Vein endothelial cell (primary cell): ENCODE measurements at places on chromosomes 7 and 10. TPM values are rescaled to one million over a fixed set of nuclear protein-coding genes. Genes with fewer than 3 reads are reported as not detected.

HMX3 gene
- not detected in 2 replicates for total RNA-seq

PNLIPRP3 gene
- not detected in 2 replicates for total RNA-seq

OR6V1 gene
- total RNA-seq = not detected in 2 replicates

SDHAF3 gene
- 2.9 and 3.4 TPM in 2 replicates for total RNA-seq

ADARB2 gene
- total RNA-seq = under 0.01 TPM in 1 of 2 replicates, not detected in the other

ZC3HAV1 gene
- total RNA-seq = 58.1 and 60.5 TPM in 2 replicates
